Vagina (tissue), 2 donors: ENCODE measurements at places on chromosomes 16 and 17.

DNA sequence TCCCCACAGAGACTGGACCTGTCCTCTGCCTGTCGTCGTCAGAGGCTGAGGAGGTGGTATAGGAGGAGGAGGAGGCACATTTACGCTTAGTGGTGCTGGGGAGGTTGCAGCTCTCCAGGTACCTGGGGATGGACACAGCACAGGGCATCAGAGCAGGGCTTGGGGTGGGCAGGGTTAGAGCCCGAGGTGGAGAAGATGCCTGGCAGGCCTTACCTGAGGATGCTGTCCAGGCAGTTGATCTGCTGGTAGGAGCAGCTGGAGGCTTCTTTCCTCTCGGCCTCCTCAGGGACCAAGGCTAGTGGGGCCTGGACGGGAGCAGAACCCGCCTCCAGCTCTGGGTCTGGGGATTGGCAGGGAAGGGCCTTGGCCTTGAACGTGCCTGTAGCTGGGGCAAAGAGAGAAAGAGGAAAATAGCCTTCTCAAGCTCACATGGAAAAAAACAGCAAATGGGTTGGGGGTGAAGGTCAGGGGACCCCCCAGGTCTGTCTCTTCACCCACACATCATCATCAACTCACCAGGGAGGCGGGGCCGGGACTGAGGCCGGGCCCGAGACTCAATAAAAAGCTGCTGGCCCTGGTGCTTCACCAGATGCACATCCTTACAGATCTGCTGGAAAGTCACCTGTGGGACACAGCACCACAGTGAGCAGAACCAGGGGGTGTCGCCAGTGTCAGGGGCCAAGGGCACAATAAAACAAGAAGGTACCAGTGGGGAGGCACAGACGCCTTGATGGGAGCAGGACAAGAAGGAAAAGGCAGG, 5.6 kb downstream of the PER1 start:
- DNase-seq, result peak; percentile 88

- no peak for DNase-seq
Observed at GRCh38 chr17:18042983-18043382, 3.8 kb downstream of the GID4 start.

DNA sequence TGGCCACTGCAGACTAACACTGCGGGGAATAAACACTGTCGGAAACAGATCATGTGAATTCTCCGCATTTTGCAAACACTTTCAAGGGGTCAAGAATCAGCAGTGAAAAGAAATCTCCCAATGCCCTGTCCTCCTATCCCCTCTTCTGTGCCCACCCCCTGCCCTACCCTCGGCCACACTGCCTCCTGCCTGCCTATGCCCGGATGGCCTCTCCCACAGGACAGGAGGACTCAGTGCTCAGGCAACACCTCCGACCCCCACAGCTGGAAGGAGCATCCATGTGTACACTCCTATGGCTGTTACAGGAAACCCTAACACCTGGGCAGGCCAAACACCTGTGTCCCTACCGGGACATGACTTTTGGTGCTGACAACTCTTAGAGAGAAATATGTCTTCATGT, 24.5 kb downstream of the FBXO31 start:
- no peak for DNase-seq

DNA sequence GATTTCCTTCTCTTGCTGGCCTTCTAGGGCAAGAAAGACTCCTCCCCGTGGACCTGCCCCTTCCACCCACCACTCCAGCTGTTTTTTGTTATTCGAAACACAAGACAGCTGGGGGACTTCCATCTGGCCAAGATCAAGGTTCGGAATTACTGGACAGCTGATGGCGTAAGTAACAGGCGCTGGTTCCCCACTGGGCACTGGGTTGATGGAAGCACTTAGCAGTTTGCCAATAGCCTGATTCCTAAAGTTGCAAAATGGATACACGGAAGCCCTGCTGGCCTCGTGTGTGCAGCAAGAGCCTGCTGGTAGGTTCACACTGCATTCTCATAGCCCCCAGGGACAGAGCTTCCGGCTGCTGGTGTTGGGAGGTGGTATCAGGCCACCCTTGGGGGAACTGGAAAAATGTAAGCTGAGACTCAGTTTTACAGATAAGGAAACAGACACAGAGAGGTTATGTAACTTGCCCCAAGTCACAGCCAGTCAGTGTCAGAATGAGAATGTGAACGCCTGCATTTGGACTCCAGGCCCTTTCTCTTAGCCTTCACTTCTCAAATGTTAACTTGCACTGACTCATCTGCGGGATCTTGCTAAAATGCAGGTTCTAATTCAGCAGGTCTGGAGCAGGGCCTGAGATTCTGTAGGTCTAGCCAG, 171.7 kb downstream of the KATNIP start:
- no peak for DNase-seq

DNA sequence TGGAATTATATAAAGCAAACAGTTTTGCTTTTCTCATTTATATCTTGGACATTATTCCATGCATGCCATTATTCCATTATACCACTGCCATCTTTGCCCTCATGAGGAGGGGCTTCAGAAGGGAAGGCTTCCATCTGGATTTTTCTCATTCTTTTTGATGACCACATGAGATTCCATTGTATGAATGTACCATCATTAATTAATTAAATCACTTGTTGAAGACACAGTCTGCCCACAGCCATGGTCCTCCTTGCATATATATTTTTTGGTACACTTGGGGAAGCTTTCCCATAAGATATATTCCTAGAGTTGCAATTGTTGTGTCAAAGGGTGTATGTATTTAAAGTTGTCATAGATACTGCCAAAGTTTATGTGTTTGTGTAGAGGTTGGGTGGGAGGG, 7.1 kb downstream of the ARL4D start:
- no peak for DNase-seq

DNA sequence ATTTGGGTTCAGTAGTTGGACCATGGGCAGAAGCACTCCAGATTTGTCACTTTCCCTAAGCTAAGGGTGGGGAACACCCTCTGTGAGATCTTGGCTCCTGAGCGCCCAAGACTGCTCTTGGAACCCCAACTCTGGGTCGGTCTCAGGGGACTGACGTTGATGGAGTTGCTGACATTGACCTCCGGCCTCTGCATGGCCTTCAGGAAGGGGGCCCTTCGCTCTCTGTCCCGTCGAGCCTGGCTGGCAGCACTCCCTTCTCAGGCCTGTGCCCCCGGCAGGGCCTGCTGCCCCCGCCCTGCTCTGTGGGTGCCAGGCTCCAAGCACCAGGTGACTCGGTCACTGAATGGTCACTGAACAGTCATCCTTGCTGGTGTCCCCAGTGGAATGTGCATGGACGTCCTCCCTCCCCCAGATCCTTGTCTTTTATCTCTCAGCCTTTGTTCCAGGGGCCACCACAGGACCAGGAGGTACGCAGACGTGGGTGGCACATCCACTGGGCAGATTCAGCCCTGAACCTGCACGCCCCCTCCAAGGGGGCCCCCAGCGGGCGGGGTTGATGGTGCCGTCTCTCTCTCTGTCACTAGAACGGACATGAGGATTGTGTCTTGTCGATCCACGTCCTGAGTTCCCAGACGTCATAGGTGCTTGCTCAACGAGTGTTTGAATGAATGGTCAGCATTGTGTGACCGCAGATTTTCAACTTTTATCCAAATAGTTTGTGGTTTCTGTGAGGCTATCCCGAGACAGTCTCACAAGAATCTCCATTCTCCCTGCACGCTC, 314.5 kb downstream of the SEC14L1 start:
- no peak for DNase-seq

DNA sequence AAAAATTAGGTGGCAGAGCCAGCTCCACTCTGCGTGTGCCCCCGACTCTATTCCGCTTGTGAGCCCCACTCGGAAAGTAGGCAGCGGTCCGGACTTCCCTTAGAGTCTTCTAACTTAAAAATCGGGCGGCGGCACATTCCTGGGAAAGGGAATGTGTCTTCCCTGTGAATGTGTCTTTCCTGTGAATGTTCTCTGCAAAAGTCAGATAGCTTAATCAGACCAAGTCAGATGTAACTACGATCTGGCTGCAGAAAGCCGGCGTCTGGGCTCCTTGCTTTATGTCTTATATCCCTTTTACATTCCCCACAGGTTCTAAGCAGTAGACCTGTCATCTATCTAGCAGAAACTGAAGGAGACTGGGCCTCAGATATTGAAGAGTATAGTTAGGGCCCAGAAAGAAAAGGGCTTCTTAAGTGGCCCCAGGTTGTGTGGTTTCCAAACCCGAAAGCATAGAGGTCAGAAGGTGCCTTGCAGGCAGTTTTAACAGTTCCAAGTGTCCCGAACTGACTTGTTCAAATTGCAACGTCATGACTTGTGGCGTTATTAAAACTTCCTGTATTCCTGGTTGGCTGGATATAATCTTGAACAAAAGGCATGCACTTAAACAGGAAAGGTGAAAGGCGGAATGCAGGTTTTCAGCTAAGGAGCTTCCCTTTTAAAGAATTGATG, 601 bp downstream of the PHKB start:
- DNase-seq, result no peak

DNA sequence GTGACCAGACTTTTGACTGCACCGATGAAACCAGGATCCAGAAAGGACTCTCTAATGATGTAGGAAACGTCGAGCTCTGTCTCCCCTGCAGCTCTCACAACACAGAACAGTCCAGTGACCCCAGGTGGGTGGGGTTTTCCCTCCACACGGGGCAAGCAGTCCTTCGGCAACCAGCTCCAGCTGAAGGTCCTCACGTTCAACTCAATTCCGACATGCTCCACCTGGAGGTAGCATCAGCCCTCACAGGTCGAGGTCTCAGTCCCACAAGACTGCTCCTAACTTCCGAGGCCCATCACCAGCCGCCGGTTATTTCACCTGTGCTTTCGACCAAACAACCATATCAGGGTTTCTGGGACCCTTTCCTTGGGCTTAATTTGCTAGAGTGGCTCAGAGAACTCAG, 28.2 kb downstream of the ITGAE start:
- DNase-seq, result no peak

GRCh38 chr17:28643983-28644786, 773 bp downstream of the BLTP2 start:
- no peak for DNase-seq

- no peak for DNase-seq
Observed at GRCh38 chr17:29570521-29570920, 2.0 kb downstream of the TP53I13 start.

- no peak for DNase-seq
Observed at GRCh38 chr17:57597531-57598453, 147.3 kb downstream of the CCDC182 start.

DNA sequence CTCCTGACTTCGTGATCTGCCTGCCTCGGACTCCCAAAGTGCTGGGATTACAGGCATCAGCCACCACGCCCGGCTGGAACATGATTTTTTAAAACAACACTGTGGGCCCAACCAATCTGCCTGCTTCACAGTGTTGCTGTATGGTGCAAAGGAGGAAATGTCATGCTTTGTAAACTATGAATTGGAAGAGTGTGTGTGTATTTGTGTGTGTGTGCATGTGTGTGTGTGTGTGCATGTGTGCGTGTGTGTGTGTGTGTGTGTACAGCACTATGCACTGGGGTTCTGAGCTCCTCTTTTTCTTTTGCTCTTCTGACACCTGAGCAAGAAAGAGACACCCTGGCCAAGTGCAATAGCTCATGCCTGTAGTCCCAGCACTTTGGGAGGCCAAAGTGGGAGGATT, 14.5 kb upstream of the CNOT1 start:
- DNase-seq, result no peak

- DNase-seq, result no peak
Observed at GRCh38 chr17:38448208-38448771, 20.0 kb downstream of the ARHGAP23 start.

GRCh38 chr17:16027708-16028584, 28.3 kb downstream of the TTC19 start:
- no peak for DNase-seq

- no peak for DNase-seq
Observed at GRCh38 chr17:37310940-37311339, 64.8 kb upstream of the C17orf78 start.

GRCh38 chr16:58046054-58046881, 20.7 kb downstream of the MMP15 start:
- DNase-seq, result no peak

- DNase-seq, result no peak
Observed at GRCh38 chr17:41633556-41634199, 9.3 kb upstream of the KRT17 start.

GRCh38 chr17:45345554-45346215, 28.9 kb upstream of the MAP3K14 start:
- DNase-seq, result no peak

GRCh38 chr16:49890876-49891275, 35.0 kb upstream of the ZNF423 start:
- DNase-seq, result no peak

DNA sequence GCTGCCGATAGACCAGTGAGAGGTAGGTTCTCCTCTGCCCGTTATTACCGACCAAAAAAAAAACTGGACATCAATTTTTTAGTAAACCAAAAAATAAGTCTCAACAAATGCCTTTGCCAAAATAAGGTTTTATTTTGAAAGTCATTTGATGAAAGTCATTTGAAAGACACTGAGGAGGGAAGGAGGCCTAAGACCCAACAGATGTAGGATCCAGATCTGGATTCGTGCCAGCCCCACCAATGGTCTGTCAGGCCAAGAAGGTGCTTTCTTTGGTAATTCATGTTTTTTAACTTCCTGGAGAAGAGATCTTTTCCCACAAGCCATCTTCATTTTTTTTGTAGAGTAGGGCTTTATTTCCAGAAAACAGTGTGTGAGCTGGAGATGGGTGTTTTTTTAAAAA, 18.1 kb downstream of the NTAN1 start:
- DNase-seq, result no peak

GRCh38 chr16:88662222-88662842, 559 bp downstream of the MVD start:
- no peak for DNase-seq

GRCh38 chr16:8686879-8687278, 12.5 kb downstream of the ABAT start:
- DNase-seq, result no peak

DNA sequence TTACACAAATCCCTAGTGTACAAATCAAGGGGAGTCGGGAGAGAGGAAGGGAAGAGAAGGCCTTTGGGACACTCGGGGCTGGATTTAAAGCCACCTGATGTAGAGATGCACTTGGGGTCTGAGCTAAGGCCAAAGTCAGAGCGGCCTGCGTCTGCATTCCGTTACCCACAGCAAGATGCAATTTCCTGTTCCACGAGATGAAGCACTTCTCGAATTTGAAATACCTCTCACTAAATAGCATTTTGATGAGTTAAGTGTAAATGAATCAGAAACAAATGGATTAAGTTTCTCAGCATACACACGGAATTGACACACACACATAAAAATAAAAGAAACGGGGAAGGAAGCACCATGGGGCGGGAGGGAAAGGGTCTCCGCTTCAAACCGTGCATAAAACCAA, 386.0 kb downstream of the SOX9 start:
- no peak for DNase-seq

GRCh38 chr16:65066651-65067050, 55.2 kb downstream of the CDH11 start:
- no peak for DNase-seq

GRCh38 chr17:18186627-18186982, 3.0 kb downstream of the ALKBH5 start:
- no peak for DNase-seq

DNA sequence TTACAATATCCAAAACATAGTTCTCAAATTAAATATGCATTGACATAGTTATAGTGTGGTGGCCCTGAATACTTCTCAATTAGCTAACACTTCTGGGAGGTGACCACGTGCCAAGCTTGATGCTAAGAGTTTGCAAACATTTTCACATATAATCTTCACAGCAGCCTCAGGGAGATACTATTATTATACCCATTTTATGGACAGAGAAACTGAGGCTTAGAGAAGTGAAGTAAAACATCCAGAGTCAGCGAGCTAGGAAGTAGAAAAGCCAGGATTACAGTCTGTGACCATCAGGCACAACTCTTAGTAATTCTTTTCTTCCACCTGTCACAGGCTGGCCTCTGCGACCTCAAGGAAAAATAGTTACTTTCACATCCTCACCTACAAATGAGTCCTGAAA, 102.2 kb upstream of the IRX6 start:
- no peak for DNase-seq
